Activated CD8-positive, alpha-beta T cell treated with anti-CD3 and anti-CD28 coated beads for 36 hours (primary cell): ENCODE measurements at places on chromosomes 7 and 10.

DNA sequence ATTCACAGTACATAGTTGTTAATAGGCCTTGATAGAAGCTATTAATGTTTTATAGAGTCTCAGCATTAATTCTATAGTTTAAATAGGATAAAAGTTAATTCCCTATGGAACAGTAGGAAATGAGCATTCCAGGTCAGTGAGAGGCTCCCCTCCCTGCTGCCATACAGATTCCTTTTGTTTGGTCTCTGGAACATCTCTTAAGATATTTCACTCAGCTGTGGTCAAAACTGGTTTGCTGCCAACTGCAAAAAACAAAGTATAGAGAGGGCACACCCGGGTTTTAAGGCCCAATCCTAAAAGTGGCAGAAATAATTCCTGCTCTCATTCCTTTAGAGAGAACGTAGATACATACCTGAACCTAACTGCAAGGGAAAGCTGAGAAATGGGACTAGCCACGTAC is 51.3 kb downstream of the MDFIC start:
- no peak for DNase-seq

DNA sequence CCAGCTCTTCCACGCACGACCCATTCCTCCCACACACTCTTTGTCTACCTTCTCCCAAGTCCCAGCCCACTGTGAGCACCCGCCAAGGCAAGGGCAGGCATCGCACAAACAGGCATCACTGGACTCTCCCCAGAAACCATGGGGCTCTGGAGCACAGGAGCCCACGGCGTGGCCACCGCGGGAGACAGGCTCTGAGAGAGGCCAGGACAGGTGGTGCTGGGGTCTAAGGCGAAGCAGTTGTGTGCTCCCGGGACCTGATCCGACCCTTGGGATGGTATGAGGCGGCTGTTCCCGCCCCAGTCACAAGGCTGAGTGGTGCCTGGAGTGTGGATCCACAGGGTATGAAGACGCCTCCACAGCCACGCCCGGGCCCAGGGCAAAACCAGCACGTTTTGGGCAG is 156.9 kb downstream of the MAD1L1 start:
- DNase-seq: no peak

- DNase-seq: no peak
These were observed 282.5 kb downstream of the BMPER start for GRCh38 chr7:34187798-34188307.

DNA sequence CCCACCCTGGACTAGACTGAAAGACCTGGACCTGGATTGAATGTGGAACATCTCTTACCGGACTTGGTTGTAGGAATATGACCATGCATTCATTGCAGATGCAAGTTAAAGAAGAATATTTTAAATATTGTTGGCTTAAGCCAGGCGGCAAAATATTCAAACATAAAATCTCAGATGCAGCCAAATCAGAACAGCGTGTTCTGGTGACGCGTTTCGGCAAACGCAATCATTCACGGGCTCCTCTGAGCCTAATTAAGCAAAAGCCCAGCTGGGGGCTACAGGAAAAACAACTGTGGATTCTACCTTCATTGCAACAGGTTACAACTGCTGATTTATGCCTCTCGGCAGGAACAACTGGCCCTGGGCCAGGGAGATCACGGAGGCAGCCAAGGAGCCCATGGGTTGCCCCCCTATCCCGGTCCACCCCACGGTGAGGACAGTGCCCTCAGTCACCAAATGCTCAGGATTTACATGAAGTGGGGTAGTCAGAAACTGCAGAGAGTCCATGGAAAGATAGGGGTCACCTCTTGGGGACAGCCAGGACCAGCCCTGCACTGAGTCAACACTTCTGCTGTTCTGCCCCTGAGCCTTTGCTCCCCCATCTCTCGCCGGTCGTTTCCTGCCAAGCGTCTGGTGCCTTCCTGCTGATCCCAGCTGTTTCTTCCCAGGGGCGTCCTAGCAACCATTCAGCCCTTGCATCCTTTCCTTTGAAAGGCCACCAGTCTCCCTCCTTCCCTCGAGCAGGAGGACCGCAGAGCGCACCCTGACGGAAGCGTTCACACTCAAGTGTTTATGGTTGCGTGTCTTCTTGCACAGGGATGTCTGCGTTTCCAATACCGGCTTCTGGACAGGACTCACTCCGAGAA is 64.4 kb upstream of the SFMBT2 start:
- no peak for DNase-seq

GRCh38 chr7:154559454-154559853 is 443.5 kb downstream of the PAXIP1 start:
- DNase-seq: no peak

DNA sequence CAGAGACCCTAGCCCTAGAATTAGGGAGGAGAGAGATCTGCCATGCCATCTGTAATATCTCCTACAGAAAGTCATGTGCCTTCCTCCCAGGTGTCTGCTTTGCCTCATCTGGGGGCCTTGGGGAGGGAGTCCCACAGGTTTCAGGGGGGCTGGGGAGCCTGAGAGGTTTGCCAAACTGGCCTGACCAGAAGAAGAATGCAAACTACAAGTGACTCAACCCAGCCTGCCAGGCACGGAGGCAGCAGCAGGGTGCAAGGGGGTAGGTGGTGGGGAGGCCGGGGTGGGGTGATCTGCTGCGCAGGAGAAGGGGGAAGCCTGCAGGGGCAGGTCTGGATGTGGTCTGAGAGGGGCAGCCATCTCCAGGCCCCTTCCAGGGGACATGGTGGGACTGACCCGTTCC is 9.6 kb upstream of the TRIM8 start:
- DNase-seq: no peak

DNA sequence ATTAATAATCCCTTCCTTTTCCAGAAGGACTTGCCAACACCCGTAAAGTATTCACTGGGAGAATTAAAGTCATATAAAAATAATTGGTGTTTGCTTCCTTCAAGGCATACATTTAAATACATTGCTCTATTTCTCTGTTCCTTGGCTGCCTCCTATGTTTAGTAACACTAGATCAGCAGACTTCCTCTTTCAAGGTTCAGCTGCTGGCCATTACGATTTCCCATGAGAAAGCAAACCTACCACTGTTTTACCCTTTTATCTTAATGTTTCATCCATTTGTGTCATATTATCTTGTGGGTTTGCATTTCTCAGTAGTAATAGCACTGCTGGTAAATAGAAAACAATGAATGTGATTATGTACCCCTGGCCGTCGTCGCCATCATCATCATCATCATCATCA is 313.8 kb upstream of the BMPER start:
- no peak for DNase-seq

DNA sequence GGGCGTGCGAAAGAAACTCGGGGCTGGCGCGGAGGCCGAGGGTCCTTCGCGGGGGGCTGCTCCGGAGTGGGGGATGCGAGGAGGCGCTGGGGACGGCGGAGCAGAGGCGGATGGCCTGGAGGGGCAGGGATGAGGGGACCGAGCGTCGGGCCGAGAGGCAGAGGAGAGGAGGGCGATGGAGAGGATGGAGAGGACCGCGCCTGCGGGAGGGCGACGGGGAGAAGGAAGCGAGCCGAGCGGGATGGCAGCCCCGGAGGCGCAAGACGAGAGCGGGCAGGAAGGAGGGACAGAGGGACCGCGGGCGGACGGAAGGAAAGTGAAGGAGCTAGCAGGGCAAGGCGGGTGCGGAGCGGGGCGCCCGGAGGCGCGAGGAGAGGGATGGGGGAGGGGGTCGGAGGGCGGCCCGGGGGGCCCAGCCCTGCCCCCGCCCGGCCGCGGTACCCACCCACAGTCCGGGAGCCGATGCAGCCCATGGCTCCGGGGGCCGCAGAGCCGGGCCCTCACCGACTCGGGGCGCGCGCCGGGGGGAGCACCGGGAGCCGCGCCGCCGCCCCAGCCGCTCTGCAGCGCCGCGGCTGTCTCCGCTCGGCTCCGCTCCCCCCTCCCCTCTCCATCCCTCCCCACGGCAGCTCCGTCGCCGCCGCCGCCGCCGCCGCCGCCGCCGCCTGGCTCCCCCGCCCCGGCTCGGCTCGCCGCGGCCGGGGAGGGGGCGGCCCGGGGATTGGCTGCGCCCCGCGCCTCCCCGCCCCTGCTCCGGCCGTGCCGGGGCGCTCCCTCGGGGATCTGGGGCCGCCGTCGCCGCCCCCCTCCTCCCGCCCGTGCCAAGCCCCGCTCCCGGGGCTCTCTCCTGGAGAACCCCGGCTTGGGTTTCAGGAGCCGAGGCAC is at the start of gene FAM131B:
Gene FAM131B, minus strand, starts transcription at position 583 of the 885 bp plus-strand sequence. Its CDS starts 110 bp downstream, at position 473.
- DNase-seq: peak; percentile 40

- DNase-seq: no peak
These were observed 1158.0 kb upstream of the C7orf33 start for GRCh38 chr7:147432576-147432975.

GRCh38 chr10:102545997-102546396 is 42.2 kb downstream of the SUFU start:
- no peak for DNase-seq

GRCh38 chr7:155356323-155357105 is 58.8 kb downstream of the INSIG1 start:
- no peak for DNase-seq

GRCh38 chr10:77328272-77328816 is 309.3 kb downstream of the KCNMA1 start:
- peak; percentile 57 for DNase-seq

DNA sequence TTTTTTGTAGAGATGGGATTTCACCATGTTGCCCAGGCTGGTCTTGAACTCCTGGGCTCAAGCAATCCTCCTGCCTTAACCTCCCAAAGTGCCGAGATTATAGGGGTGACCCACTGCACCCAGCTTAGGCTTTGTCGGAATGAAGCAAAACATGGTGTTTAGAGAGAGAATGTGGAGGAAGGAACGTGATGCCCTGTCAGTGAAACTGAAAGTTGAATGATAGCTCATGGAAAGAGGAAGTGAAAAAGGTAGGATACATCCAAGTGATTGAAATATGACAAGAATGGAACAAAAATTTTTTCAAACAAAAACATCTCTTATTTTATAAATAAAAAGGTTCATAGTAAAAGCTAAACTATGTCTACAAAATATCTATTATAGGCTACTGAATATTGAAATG is 5.9 kb downstream of the AKAP9 start:
- DNase-seq: no peak

- no peak for DNase-seq
These were observed 37.5 kb downstream of the NT5C2 start for GRCh38 chr10:103155471-103156085.

DNA sequence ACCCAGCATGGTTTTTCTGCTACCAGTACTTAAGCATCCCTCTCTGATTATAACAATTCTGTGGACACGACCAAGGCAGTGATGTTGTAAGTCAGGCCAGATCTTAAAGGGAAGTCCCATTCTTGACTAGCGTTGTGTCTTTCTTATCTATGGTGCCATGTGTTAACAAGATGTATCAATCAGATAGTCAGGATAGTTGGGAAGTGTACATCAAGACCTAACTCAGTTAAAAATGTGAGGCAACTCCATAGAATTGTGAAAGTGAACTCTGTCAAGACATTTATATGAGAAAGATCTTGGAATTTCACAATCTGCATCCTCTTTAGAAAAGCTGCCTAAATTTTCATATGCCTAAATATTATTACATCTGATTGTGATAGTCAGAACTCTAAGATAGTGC is 341.7 kb upstream of the SEMA3D start:
- DNase-seq: no peak

DNA sequence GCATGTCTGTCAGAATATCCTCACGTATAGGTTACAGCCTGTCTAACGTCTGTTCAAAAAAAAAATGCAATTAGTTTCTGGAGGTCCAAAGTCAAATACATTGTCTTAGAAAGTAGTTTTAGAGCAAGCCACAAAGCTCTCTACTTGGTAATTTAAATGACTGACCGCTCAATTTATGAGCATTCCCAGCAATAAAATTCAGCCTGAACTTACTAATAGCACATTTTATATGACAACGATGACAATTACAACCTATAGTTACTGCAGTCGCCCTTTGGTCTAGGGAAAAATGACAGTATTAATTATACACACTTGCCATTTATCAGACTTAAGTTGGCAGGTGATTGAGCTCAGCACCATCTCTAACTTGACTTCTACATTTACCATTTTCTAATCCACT is 425.8 kb upstream of the STEAP1 start:
- DNase-seq: no peak

- DNase-seq: no peak
These were observed 181.1 kb downstream of the CACNB2 start for GRCh38 chr10:18321371-18321770.

DNA sequence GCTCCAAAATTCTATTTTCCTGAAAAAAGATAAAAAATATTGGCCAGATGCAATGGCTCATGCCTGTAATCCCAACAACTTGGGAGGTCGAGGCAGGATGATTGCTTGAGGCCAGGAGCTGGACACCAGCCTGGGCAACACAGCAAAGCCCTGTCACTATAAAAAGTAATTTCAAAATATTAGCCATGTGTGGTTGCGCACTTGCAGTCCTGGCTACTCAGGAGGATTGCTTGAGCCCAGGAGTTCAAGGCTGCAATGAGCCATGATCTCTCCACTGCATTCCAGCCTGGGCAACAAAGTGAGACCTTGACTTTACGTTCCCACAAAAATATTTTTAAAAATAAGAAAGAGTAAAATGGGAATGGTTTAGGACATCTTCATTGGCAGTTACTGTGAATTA is 104.1 kb upstream of the AFAP1L2 start:
- no peak for DNase-seq

DNA sequence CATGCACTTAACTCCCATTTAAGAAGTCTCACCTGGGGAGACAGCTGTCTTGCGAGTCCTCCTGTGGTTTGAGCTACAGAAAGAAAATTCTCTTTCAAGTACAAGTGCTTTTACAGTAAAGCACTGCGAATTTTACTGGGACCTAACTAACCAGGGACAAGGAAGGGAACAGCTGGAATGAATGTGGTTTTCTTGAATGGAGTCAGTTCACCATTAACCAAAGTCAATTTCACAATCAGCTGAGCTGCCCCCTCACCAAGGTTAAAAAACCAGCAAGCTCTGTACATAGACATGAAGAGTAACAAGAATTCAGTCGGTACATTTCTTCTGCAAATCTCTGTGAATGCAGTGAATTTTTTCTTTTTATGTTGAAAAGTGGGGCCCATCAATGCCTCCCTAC is 56.3 kb downstream of the GFRA1 start:
- DNase-seq: no peak

DNA sequence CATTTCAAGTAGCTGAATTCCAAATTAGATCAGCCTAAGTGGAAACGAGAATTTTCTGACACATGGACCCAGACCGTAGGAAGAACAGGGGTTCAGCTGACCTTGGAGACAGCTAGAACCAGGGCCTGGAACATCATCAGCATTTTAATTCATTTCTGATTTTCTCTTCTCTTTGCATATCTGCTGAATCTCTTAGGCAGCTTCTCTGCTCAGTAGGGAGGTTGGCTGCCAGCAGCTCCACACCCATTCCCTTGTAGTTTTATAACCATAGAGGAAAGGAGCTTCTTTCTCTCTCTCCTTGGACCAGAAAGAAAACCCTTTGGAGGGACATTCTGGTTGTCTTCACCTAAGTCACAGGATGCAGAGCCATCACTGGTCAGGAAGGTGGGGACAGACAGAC is 36.0 kb downstream of the LMTK2 start:
- DNase-seq: no peak

DNA sequence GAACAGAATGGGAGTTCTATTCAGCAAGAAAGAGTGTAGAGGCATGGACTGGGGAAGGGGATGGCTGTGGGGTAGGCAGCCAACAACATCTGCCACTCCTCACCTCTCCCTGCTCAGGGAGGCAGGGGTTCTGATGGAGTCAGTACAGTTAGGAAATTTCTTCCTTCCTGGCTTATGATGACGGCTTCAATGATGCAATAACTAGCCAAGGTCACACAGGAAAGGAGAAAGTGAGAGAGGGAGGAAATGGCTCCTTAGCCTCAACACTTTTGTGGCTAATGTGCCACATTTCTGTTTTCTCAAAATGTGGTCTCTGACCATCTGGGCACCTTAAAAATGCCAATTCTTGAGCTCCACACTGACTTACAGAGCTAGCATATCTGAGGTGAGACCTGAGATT is 79.3 kb upstream of the PDZD8 start:
- no peak for DNase-seq

GRCh38 chr7:50679218-50680007 is 103.3 kb downstream of the GRB10 start:
- DNase-seq: no peak
